Mesothelial cell of epicardium (in vitro differentiated cells): ENCODE measurements at places on chromosomes 7 and 10.

GRCh38 chr10:88150339-88150738 is 286.9 kb downstream of the PTEN start:
- no peak for DNase-seq

- no peak for DNase-seq
These were observed 230.1 kb downstream of the CALN1 start for GRCh38 chr7:72182036-72182435.

- no peak for DNase-seq
These were observed 5.2 kb upstream of the BRI3 start for GRCh38 chr7:98276241-98276761.

DNA sequence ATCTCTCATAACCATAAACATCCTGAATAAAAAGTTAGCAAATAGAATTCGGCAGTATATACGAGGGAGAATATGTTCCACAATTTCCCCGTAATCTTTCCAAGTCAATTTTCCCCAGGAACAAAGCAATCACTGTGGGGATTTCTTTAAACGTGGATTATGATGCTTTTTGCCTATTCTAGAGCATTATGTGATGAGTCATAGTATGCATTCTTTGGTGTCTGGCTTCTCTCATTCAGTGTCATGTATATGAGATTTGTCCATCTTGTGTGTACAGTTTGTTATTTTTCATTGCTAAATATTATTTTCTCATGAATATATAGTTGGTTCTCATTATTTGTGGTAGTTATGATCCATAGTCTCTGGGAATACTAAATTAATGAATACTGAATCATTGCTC is 9.9 kb upstream of the OR9A4 start:
- no peak for DNase-seq

- no peak for DNase-seq
These were observed 34.1 kb downstream of the PTPRE start for GRCh38 chr10:127940866-127941640.
